ENCODE measurements at places on chromosomes 3 and 15.

DNA sequence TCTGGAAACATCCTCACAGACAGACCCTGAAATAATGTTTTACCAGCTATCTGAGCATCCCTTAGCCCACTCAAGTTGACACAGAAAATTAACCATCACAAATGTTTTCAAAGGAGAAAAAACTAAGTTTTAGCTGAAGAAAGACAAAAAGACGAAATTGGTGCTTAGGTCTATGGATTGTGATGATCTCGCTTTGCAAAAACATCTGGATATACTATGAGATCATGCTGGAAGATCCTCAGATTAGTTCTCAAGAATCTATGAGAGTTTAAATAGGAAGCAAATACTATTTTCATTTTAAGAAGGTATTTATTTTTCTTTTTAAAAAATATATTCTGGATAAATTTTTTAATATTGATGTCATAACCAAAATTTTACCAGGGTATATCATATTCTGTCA, 42.6 kb upstream of the MBNL1 start:
- no peak for DNase-seq

- DNase-seq = no peak
Measured at GRCh38 chr15:33360886-33361285, 50.1 kb downstream of the RYR3 start.

DNA sequence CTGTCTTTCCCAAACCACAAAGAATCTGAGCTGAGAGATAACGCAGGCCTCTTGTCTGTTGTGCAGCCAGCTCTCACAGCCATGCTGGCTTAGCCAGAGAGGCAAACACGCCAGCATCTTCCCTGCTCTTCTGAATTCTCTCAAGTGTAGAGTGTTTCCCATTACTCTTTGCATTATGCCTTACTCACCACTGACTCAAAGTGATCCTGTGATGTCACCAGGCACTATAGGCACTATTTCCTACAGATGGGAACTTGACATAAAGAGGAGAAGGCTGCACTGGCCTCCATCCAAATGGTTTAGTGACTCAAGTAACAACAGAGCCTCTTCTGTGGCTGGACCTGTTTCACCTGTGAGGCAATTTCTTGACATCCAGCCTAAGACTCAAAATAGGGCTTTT, 44.4 kb downstream of the PDZRN3 start:
- no peak for DNase-seq

DNA sequence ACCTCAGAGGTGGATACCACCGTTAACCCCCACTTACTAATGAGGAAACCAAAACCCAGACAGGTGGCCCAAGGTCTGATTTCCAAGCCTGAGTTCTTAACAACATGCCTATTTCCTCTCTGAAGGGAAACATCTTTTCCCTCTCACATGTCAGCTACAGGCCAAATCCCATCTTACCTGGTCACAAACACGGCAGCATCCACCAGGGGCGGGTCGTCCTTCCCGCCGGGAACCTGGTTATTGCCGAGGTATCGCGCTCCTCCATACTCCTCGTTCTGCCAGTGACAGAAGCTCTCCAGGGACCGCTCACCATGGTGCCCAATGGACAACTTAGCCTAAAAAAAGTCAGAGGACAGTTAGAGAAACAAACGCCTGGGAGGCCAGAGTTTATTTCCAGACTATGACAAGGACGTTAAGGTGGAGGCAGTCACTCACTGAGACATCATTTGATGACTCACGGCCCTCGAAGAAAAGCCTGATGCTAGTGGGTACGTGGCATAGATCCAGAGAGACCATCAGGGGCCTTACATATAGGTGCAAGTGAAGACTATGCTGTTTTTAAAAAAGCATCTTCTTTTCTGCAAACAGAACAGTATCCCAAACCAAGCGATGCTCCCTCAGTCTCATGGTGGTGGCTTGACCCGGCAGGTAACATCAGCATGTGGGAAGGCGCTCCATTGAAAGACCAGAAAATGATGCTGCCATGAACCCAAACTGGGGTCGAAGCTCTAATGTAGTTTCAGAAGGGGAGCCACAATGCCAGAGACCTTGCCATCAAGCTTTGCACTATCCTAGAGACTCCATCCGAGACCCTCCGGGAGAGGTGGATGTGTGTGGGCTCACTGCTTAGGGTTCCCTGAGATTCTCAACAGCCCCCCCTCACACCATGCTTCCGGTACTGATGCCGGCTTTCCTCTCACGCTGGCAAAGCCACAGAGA, 80.2 kb downstream of the ADAMTS17 start:
- DNase-seq = no peak

DNA sequence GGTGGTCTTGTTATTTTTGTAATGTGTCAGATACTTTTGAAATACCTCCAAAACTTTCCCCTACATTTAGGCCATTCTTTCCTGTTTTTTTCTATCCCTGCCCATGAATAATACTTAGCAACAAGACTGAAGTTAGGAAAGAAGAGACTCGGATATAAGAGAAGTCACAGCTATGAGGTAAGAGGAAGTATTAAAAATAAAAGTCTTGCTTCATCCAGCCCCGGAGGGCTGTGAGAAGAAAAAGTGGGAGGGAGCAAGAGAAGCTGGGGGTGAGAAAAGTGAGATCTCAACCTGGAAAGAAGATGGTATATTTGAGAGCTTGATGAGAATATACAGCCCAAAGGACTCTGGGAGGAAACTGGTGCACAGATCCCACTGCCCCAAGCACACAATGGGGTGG, 213.5 kb upstream of the CDIN1 start:
- DNase-seq = no peak

- no peak for DNase-seq
Measured at GRCh38 chr3:34725774-34726173, 913.6 kb upstream of the ARPP21 start.

DNA sequence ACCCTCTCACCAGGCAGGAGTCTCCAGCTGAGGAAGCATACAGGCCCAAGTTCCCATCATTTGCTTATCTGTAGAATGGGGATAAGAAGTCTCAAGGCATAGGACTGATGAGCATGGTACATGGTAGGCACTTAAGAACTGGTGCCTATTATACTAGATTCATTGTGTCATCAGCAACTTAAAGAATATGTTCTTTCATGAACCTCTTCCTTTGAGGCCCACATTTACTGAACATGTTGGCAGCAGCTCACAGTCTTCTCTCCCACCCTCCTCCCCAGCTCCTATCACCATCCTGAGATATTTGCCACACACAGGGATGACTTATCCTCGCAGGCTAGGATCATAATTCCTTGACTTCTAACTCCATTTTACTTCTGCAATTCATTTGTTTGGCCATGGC, 142.5 kb downstream of the PDE8A start:
- DNase-seq = no peak

GRCh38 chr15:32104061-32104995, 74.0 kb downstream of the CHRNA7 start:
- no peak for DNase-seq

GRCh38 chr3:123258359-123258758, 56.6 kb downstream of the SEC22A start:
- no peak for DNase-seq

DNA sequence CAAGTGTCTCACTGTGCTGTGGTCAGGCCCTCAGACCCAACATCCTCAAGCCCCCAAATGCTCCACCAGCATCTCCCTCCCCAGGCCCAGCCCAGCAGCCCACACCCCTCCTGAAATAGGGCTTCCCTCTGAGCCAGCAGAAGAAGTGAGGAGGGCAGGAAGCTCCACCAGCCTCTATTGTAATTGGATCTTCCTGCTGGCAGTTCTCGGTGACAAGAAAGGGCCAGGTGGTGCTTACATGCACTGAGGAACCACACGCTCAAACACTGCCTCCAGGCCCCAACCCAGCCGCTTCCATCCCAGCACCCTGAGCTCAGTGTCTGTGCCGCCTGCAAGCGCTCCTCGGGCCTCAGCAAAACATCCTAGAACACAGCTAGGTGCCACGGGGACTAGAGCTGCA, 96.7 kb downstream of the ATP10A start:
- DNase-seq = no peak

- no peak for DNase-seq
Measured at GRCh38 chr3:44039006-44039405, 202.7 kb upstream of the TOPAZ1 start.

DNA sequence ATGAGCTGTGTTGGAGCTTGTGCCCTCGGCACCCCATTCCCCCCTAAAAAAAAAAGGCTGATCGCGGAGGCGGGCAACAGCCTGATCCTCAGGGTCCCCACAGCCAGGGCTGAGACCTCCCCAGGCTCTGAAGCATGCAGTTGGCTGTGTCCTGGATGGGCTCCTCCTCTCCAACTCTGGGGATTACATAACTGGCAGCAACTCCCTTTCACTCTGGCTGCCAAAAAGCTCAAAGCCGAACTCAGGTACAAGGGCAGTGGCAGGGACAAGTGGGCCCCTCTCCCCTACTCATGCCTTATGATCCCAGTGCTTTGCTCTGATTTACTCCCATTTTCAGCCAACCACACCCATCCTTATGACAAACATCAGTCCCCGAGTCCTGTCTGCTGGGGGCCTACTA, 18.3 kb downstream of the TPRA1 start:
- no peak for DNase-seq

DNA sequence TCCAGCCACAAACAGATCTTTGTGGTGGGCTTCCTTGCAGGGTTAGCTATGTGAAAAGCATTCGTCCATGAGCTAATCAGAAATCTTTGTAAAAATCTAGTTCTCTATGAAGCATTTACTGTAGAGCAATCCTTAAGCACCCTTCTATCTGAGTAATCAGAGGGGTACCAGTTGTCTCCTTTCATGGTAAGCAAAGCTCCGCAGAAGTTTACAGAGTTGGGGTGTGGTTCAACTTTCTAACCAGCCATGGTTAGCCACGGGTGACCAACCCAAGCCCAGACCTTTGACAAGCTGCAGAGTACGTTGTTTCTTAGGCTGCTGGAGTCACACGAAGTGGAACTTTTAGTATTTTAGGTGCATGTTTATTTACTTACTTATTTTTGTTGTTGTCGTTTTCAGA, 77.4 kb downstream of the FLNB start:
- no peak for DNase-seq

DNA sequence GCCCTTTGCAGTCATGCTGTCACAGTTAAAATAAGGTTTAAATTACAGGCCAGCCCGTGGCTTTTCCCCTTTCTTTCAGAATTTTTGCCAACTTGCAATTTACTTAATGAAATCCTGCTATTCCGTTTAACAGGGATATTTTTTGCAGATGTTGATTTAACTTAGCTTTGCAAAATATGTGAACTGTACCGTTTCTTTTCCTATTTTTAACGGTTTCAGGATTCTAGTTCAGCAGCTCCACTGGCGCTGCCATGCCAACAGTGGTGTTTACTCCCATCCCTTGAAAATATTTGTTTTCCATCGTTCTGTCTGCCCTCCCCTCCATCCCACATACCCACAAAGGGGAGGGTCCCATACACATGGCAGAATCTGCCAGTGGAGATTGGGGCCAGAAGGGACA, 54.3 kb downstream of the SMAD6 start:
- no peak for DNase-seq

DNA sequence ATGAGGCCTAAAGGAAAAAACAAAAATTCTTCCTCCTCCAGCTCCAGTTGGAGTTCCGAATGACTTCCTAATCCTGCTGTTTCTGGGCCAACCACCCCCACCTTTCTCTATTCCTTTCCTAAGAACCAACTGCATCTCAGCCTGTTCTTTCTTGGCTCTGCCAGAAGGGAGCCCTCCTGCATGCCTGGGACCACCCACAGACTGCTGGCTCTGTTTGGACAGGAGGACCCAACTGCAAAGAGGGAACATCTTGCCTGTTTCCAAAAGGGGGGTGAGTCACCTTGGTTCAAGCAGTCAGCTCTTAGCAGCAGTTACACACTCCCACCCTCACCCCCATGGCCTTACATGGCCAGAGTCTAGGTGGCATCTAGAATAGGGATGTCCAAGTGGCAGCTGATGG, 116.0 kb upstream of the PRICKLE2 start:
- DNase-seq = no peak

DNA sequence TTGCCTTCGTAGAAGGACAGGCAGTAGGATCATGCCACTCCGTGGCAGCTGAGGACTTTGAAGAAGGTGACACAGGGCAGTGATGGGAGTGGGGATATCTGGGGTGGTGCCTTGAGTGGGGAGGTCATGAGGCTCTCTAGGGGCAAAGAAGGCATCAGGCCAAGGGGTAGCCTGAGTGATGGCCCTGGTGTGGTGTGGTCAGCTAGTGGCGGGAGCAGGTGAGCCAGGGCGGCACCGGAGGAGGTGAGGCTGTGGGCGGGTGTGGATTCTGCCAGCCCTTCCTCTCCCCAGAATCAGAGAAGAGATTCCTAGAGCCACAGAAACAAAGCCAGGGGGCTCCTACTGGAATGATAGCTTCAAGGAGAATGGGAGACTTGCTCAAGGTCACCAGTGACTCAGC, 18.4 kb downstream of the WNT7A start:
- no peak for DNase-seq

GRCh38 chr15:65998486-65998885, 129.2 kb downstream of the RAB11A start:
- DNase-seq = no peak

Data from central memory CD4-positive, alpha-beta T cell (primary cell).